Stimulated activated naive CD4-positive, alpha-beta T cell treated with Interleukin-2 at 50 U/mL for 16 hours (primary cell): ENCODE measurements at places on chromosomes 2 and 18.
A peak's percentile ranks its signal among the peaks of the same experiment; 100 is the strongest.

GRCh38 chr2:23619941-23620340 lies 235.0 kb downstream of the KLHL29 start:
- DNase-seq, result no peak

DNA sequence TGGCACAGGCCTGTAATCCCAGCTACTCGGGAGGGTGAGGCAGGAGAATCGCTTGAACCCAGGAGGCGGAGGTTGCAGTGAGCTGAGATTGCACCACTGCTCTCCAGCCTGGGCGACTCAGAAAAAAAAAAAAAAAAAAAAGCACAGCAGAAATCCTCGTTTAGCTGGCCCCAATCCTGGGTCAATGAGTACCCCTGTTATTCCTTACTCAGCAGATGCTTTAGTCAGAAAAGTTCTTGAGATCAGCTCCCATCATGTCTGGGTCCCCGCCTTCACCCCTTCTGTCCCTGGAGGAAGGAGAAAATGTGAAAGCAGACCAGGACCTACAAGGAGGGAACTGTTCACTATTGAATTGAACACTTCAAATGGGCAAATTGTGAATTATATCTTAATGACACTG lies 16.4 kb upstream of the KCNG3 start:
- no peak for DNase-seq

GRCh38 chr2:127607399-127607908 lies 38.5 kb upstream of the GPR17 start:
- DNase-seq, result no peak

GRCh38 chr2:176269319-176270099 lies at the start of gene MTX2:
Gene MTX2 (plus strand): TSS chr2:176269442. CDS start chr2:176269630, 188 bp downstream.
- DNase-seq, result peak; percentile 70

DNA sequence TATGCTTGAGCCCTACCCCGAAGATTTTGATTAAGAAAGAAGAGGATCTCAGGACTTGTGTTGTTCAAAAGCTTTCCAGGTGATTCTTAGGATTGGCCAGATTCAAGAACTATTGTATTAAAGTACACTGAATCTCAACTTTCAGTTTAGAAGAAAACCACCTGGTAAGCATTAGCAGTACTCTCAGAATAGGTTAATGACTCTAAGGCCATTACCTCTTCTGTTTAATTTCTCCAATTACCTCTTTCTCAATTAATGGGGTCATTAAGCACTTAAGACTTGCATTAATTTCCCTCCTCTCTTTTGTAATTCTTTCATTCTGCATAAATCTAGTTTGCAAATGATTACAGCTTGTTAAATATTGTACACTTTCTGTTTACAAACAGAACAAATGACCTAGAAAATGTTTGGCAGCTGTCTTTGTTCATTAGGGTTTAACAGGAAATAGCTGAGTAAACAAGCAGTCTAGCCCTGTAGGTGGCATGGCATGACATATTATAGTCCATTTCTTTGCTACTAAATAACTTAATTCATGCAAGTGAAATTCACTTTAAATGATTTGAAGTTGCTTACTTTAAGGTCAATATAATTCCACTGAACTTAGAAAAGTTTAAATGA lies 20.4 kb upstream of the TDRD15 start:
- no peak for DNase-seq

- DNase-seq, result no peak
Observed at GRCh38 chr2:105611811-105612424, 132.8 kb upstream of the NCK2 start.

GRCh38 chr2:64860276-64860885 lies 128.8 kb upstream of the SLC1A4 start:
- DNase-seq, result no peak

GRCh38 chr2:132645722-132646539 lies 24.1 kb downstream of the LYPD1 start:
- DNase-seq, result no peak

DNA sequence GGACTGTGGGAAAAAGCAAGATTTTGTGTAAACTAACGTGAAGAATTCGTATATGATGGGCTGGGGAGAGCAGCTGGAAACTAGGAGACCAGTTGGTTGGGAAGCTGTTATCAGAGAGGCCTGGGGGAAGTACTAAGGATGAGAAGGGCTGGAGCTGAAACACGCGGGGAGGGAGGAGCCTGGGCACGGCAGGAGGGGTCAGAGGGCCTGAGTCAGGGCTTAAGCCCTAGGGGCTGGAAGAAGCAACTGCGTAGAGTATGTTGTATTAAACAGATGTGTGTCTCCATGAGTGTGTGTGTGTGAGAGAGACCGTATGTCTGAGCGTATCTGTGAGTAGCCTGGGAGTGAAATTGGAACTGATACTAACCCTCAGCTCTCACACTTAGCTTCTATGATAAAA lies 8.4 kb downstream of the POMC start:
- no peak for DNase-seq

DNA sequence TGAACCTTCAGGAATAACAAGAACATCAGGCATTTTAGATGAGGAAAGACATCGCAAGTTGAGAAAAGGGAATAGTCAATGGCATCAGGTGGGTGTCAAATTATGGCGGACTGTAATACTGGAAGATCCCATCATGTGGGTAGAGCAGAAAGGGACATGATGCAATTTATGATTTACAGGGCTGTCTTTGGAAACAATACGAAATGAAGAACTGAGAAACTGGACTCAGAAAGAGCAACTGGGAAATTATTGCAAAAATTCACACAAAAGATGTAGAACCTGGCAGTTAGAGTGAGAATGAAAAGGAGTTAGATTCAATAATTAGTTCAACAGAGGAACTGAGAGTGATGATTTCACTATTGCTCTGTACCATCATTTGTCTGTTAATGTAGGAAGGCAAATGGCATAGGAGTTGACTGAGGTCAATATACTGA lies 1635.0 kb upstream of the ACVR2A start:
- no peak for DNase-seq

- no peak for DNase-seq
Observed at GRCh38 chr18:39753178-39753577, 2187.6 kb upstream of the CELF4 start.

GRCh38 chr2:67846370-67847070 lies 216.3 kb downstream of the C1D start:
- no peak for DNase-seq

DNA sequence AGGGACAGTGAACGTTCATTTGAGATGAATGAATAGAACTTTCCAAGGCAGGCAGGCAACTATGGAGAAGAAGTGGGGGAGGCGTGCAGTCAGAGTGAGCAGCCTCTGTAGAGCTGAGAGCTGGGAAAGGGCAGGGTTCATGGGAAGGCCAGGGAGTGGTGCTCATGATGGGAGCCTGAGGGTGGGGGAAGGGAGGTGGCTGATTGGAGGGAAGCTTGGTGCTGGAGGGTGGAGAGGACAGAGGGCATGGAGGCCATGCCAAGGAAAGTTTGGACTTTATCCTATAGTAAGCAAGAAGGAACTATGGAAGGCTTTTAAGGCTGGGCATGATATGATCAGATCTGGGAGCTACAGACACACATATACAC lies 47.6 kb upstream of the LGALSL start:
- no peak for DNase-seq

GRCh38 chr18:80225685-80226084 lies 21.6 kb downstream of the PARD6G start:
- no peak for DNase-seq

DNA sequence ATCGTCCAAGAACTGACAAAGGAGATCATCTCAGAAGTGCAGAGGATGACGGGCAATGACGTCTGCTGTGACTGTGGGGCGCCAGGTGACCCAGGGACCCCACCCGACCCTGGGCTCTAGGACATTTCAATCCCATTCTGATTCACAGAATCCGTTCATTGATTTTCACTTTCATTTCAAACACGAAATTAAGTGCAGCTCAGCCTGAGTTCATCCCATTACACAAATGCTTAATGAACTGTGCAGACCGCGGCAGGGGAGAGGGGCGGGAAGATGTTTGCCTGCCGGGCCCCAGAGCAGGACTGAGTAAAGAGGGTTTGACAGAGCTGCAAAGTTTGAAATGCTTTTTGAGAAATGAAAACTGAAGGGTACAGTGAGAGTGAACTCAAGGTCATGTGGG lies 67.1 kb downstream of the ITGB1BP1 start:
- no peak for DNase-seq

- no peak for DNase-seq
Observed at GRCh38 chr2:113064898-113065297, 2.9 kb upstream of the IL1F10 start.

DNA sequence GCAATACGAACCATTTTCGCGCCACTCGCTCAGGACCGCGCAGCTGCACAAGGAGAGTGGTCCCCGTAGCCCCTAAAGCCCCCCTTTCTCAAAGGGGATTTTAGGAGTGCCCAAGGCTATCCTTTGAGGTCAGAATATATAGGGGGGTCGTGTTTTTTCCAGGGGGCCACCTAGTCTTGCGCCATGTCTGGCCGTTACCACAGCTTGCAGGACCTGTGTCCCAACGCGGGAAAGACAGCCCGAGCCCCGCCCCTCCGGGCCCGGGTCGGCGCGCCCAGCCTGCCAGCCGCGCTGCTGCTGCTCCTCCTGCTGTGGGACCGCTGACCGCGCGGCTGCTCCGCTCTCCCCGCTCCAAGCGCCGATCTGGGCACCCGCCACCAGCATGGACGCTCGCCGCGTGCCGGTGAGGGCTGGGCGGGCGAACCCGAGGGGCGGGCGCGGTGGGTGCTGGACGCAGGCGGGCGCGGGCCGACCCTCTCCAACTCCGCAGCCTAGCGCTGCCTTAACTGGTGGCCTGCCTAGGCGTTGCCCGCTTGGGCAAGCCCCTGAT lies at the start of gene CDCA7:
Gene CDCA7, plus strand, starts transcription at position 291 of the 550 bp plus-strand sequence. Its CDS starts 92 bp downstream, at position 383.
- DNase-seq, result peak; percentile 36

GRCh38 chr2:125424266-125424785 lies 1231.6 kb upstream of the GYPC start:
- no peak for DNase-seq

GRCh38 chr2:15784886-15785801 lies 155.2 kb upstream of the MYCN start:
- no peak for DNase-seq

DNA sequence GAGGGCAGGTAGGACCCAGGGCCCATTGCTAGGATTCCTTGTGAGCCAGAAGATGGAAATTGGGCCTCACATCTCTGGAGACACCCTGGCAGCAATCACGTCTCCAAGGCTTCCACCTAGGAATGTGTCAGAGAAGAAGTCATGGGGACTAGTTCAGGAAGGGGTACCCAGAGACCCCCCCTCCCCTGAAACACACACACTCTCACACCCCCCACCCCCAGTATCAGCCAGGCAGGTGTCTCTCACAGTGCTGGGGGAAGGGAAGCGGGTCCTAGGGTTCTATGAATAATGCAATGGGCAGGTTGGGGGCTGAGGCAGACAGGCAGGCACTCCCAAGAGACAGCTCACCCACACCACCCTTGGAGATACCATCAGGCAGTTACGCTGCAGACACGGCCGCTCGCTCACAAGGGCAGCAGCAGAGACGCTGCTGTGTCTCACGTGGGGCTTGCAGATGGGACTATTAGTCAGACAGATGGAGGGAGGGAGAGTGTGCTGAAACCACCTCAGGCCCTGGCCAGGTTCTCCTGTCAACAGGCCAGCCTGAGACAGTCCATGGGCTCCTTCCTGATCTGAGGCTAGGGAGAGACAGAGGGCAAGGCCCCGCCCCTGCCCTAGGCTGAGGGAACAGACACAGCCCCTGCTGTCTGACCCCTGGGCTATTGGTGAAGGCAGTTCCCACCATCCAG lies 134.6 kb downstream of the CYP26B1 start:
- DNase-seq, result no peak
